ENCODE measurements at places on chromosomes 4 and X. TPM values are rescaled to one million over a fixed set of nuclear protein-coding genes. Genes with fewer than 3 reads are reported as not detected.

Gene CXCL9
- not detected for total RNA-seq

Gene PRR32
- total RNA-seq: not detected

DNA sequence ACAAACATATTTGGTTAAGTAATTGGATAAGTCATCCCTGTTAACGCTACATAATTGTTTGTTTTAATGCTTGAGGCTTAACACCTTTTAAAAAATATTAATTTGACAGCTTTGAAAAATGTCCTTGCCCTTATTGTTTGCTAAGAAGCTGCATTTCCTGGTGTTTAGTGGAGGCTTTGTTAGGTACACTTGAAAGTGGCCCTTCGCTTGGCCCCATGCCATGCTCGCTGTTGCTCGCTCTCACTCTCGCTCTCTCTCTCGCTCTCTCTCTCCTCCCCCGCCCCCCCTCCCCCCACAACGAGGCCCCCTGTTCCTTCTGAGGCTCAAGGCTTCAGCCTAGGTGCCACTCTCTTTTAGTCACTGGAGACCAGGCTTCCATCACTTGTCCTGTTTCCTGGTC lies 139.6 kb downstream of the DCLK2 start:
- H3K36me3 ChIP-seq: no peaks in the 10 kb centered on the region
- no peak overlapping the region for H3K4me3 ChIP-seq
- H3K4me1 ChIP-seq: peaks cover 26% of the 10 kb centered on the region
- no peak for DNase-seq
- H3K27me3 ChIP-seq: no peaks in the 10 kb centered on the region

- H3K27ac ChIP-seq: no peak overlapping the region
- no peak overlapping the region for H3K4me3 ChIP-seq
- no peaks in the 10 kb centered on the region for H3K27me3 ChIP-seq
- H3K4me1 ChIP-seq: no peaks in the 10 kb centered on the region
These were observed 149.8 kb upstream of the TENM3 start for GRCh38 chr4:182093431-182093831.

GRCh38 chrX:53308836-53309235 lies 27.5 kb upstream of the IQSEC2 start:
- no peak overlapping the region for H3K27ac ChIP-seq
- DNase-seq: no peak
- peaks cover 13% of the 10 kb centered on the region for H3K4me1 ChIP-seq
- H3K36me3 ChIP-seq: no peaks in the 10 kb centered on the region

DNA sequence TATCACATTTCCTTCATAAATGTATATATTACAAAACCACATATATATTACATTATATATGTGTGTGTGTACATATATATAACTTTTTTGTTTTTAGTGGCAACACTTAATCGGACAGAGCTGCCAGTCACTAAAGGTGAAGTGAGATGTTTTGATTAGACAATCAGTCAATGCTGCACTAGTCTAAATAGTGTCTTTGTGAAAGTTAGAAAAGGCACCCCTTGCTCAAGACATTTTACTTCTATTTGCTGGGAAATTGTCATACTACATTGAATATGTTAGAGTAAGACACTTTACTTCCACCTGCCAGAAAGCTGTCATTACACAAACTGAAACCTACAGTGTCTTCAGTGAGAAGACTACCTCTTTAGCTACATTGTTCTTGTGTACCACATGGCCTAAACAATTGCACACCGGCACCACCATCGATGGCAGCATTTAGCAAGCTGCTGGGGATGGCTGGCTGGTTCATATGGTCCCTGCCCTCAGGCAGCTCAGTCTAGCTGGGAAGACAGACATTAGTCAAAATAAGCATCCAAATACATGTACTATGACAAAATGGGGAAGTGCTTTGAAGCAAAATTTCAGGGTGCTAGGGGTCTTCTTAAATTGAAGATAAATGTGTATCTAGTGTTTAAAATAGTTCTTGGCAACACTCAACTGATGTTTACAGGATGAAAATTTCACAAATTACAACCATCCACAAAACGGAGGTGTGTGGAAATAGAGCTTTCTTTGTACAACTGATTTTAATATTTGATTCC lies 148.1 kb upstream of the GATB start:
- no peaks in the 10 kb centered on the region for H3K36me3 ChIP-seq
- H3K27me3 ChIP-seq: no peaks in the 10 kb centered on the region
- no peak overlapping the region for H3K27ac ChIP-seq
- H3K4me3 ChIP-seq: no peak overlapping the region
- DNase-seq: no peak

Measured in GM23248 (cell line).